Neuronal stem cell (in vitro differentiated cells): ENCODE measurements at places on chromosomes 16 and 17.

DNA sequence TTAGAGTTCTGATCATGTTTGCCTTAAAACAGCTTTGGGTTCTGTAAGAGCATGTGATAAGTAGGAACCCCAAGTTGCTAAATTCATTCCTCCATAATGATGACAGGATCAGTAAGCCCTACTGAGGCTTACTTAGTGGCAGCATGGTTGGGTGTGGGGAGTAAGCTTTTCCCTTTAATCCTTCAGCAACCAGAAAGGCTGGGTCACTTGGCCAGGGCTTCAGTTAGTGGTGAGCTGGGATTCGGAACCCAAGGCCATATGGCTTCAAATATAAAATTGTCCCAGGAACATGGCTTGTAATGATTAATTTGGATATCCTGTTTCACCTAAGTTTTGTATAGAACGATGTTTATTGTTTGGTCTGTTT, 850 bp downstream of the GINS3 start:
- H3K27me3 ChIP-seq, result peaks cover 18% of the 10 kb centered on the region
- H3K4me1 ChIP-seq, result no peaks in the 10 kb centered on the region

DNA sequence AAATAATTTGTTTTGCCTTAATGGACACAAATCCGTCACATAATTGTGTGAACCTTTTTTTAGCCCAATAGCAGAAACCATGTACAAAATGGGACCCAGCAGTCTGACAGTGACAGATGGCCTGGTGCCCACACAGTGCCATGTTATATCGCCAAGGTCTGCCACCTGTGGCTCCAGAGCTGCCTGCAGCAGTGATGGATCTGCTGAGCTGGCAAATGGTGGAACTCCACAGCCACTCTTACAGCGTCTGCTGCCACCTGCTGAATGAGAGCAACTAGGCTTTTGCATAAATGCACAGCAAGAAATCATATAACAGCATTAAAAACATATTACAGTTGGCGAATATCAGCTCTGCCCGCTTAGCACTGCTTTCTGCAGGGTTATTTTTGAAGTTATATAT, 59.4 kb downstream of the NUP93 start:
- no peak for DNase-seq
- H3K4me1 ChIP-seq, result peaks cover 21% of the 10 kb centered on the region
- no peaks in the 10 kb centered on the region for H3K36me3 ChIP-seq
- no peak overlapping the region for H3K27ac ChIP-seq
- H3K27me3 ChIP-seq, result no peaks in the 10 kb centered on the region

GRCh38 chr16:19898924-19899604, 14.4 kb upstream of the GPRC5B start:
- no peaks in the 10 kb centered on the region for H3K36me3 ChIP-seq
- H3K27ac ChIP-seq, result no peak overlapping the region
- DNase-seq, result peak; percentile 69
- no peaks in the 10 kb centered on the region for H3K27me3 ChIP-seq

- H3K36me3 ChIP-seq, result peaks cover 4% of the 10 kb centered on the region
- no peaks in the 10 kb centered on the region for H3K27me3 ChIP-seq
- H3K27ac ChIP-seq, result no peak overlapping the region
- no peak for DNase-seq
- H3K4me3 ChIP-seq, result no peak overlapping the region
Observed at GRCh38 chr17:83041305-83041704, 38.1 kb upstream of the METRNL start.

GRCh38 chr16:70570967-70571570, 47.5 kb downstream of the SF3B3 start:
- no peaks in the 10 kb centered on the region for H3K4me1 ChIP-seq
- no peaks in the 10 kb centered on the region for H3K27me3 ChIP-seq
- no peak overlapping the region for H3K4me3 ChIP-seq
- DNase-seq, result no peak
- H3K36me3 ChIP-seq, result peaks cover 66% of the 10 kb centered on the region
- no peak overlapping the region for H3K27ac ChIP-seq

DNA sequence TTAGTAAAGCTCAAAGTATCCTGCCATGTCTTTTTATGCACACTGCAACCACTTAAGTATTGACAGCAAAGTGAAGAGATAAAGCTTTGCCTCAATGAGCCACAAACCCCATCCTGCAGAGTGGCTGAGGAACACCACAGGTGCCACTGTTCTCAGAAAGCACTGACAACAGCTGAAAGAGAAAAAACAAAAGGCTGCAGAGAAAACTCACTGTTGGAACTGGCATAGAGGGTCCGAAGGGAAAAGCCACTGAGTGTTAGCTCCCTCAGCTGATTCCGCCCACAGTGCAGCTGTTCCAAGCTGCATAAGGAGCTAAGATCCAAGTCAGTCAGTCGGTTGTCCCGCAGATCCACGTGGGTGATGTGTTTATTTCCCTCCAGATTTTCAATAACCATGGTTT, 48.3 kb downstream of the PHLPP2 start:
- no peaks in the 10 kb centered on the region for H3K4me1 ChIP-seq
- no peak overlapping the region for H3K4me3 ChIP-seq
- no peak overlapping the region for H3K27ac ChIP-seq
- no peak for DNase-seq

GRCh38 chr16:11277607-11278337, 1.5 kb upstream of the PRM2 start:
- peaks cover 6% of the 10 kb centered on the region for H3K4me1 ChIP-seq
- DNase-seq, result no peak
- no peak overlapping the region for H3K4me3 ChIP-seq
- H3K27ac ChIP-seq, result no peak overlapping the region

- H3K4me3 ChIP-seq, result peak overlapping the region; percentile 100
- H3K4me1 ChIP-seq, result peaks cover 2% of the 10 kb centered on the region
- DNase-seq, result no peak
- no peaks in the 10 kb centered on the region for H3K36me3 ChIP-seq
- H3K27ac ChIP-seq, result peak overlapping the region; percentile 85
Observed at GRCh38 chr16:48608871-48609651, 919 bp downstream of the N4BP1 start.

- no peak for DNase-seq
- H3K27ac ChIP-seq, result no peak overlapping the region
- no peaks in the 10 kb centered on the region for H3K27me3 ChIP-seq
- H3K4me1 ChIP-seq, result peaks cover 5% of the 10 kb centered on the region
- no peaks in the 10 kb centered on the region for H3K36me3 ChIP-seq
Observed at GRCh38 chr17:329784-330420, 22.7 kb downstream of the RPH3AL start.

DNA sequence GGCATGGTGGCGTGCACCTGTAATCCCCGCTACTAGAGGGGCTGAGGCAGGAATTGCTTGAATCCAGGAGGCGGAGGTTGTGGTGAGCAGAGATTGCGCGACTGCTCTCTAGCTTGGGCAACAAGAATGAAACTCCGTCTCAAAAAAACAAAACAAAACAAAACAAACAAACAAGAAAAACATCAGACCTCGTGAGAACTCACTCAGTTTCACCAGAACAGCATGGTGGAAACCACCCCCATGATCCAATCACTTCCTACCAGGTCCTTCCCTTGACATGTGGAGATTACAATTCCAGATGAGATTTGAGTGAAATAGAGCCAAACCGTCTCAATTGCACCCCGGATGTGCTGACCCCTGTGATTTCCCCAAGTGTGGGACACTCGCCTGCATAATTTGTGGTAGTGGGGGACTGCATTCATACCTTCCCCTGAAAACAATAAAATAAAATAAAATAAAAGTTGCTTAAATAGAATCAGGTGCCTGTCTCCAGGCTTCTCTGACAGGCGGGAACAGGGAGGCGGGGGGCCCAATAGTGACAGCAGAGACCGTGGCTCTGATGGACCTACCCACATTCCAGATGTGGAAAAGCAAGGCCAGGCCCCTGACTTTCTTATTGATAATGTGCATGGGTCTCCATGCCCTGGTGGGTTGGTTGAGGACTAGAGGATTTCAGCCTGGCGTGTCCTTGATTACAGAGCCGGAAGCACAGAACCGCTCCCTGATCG, 13.1 kb downstream of the ZSCAN10 start:
- DNase-seq, result no peak
- no peak overlapping the region for H3K4me3 ChIP-seq
- H3K27ac ChIP-seq, result no peak overlapping the region

DNA sequence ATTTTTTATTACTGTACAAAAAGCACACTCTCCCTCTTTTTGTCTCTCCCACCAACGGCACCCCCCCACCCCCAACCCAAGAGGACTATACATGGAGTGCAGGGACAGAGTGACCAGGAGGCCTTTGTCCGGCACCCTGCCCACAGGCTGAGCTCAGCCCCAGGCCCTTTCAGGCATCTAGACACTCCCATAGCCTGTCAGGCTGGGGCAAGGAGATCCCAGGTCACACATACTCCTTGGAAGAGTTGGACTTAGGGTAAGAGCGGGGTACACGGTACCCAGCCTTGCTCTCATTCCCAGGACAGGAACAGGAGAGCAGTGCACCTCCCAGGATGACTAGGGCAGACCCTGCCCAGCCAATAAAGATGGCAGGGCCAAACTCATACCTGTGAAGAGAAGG, 2.1 kb downstream of the CLDN7 start:
- peaks cover 55% of the 10 kb centered on the region for H3K36me3 ChIP-seq
- H3K4me3 ChIP-seq, result no peak overlapping the region
- peaks cover 7% of the 10 kb centered on the region for H3K4me1 ChIP-seq
- H3K27ac ChIP-seq, result no peak overlapping the region
- no peak for DNase-seq
- peaks cover 20% of the 10 kb centered on the region for H3K27me3 ChIP-seq

GRCh38 chr17:419073-419735, 66.6 kb upstream of the RPH3AL start:
- peaks cover 8% of the 10 kb centered on the region for H3K4me1 ChIP-seq
- no peaks in the 10 kb centered on the region for H3K36me3 ChIP-seq
- H3K4me3 ChIP-seq, result no peak overlapping the region

GRCh38 chr17:79391376-79392233, 219.2 kb downstream of the RBFOX3 start:
- peak; percentile 85 for DNase-seq
- H3K4me1 ChIP-seq, result peaks cover 5% of the 10 kb centered on the region
- no peaks in the 10 kb centered on the region for H3K36me3 ChIP-seq
- H3K27me3 ChIP-seq, result peaks cover 14% of the 10 kb centered on the region
- no peak overlapping the region for H3K27ac ChIP-seq

- peaks cover 18% of the 10 kb centered on the region for H3K4me1 ChIP-seq
- H3K27me3 ChIP-seq, result no peaks in the 10 kb centered on the region
- peaks cover 59% of the 10 kb centered on the region for H3K36me3 ChIP-seq
- no peak overlapping the region for H3K27ac ChIP-seq
- H3K4me3 ChIP-seq, result no peak overlapping the region
Observed at GRCh38 chr17:19315104-19315503, 47.4 kb downstream of the B9D1 start.

- no peaks in the 10 kb centered on the region for H3K4me1 ChIP-seq
- no peak overlapping the region for H3K4me3 ChIP-seq
- no peak overlapping the region for H3K27ac ChIP-seq
- no peaks in the 10 kb centered on the region for H3K27me3 ChIP-seq
- no peaks in the 10 kb centered on the region for H3K36me3 ChIP-seq
Observed at GRCh38 chr17:31780483-31780882, 78.6 kb downstream of the COPRS start.

DNA sequence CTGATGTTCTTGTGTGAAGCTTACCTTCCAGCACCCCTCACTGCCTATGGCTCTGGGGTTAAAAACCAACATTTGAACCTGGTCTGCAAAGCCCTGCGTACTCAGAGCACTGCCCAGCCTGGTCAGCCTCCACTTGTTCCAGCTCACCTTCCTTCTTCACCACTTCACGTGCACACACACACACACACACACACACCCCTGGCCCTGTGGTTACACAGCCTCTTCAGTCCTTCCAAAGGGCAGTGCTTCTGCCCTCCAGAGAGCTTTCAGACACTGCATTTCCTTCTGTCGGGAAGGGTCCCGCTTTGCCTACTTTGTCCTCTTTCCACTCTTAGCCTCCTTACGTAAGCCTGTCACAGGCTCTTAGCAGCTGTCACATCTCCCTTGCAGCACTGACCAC, 9.6 kb upstream of the TMEM220 start:
- H3K4me3 ChIP-seq, result no peak overlapping the region
- DNase-seq, result no peak
- no peak overlapping the region for H3K27ac ChIP-seq
- no peaks in the 10 kb centered on the region for H3K4me1 ChIP-seq

GRCh38 chr16:26645614-26646013, 421.1 kb upstream of the C16orf82 start:
- H3K27ac ChIP-seq, result no peak overlapping the region
- H3K27me3 ChIP-seq, result no peaks in the 10 kb centered on the region
- DNase-seq, result peak; percentile 35
- H3K4me3 ChIP-seq, result no peak overlapping the region
- no peaks in the 10 kb centered on the region for H3K36me3 ChIP-seq
- peaks cover 3% of the 10 kb centered on the region for H3K4me1 ChIP-seq
